ENCODE measurements at places on chromosomes 5 and 9. TPM values are rescaled to one million over a fixed set of nuclear protein-coding genes. Genes with fewer than 3 reads are reported as not detected.

AGXT2 gene
- polyA plus RNA-seq = not detected

HK3 gene
- 1.7 TPM for polyA plus RNA-seq

FGD3 gene
- polyA plus RNA-seq = 4.2 TPM

IL13 gene
- polyA plus RNA-seq = not detected

C5orf46 gene
- 1.5 TPM for polyA plus RNA-seq

TNFSF8 gene
- polyA plus RNA-seq = 4.1 TPM

SHC3 gene
- 15.5 TPM for polyA plus RNA-seq

GRM6 gene
- polyA plus RNA-seq = 2.5 TPM

GFRA3 gene
- polyA plus RNA-seq = 4.2 TPM

IER5L gene
- polyA plus RNA-seq = 5.7 TPM

IL4 gene
- polyA plus RNA-seq = 0.56 TPM

- peak overlapping the region; percentile 72 for H3K27ac ChIP-seq
- H3K4me1 ChIP-seq = peaks cover 25% of the 10 kb centered on the region
- peak; percentile 51 for DNase-seq
- no peaks in the 10 kb centered on the region for H3K27me3 ChIP-seq
- H3K36me3 ChIP-seq = no peaks in the 10 kb centered on the region
- H3K4me3 ChIP-seq = no peak overlapping the region
Observed at GRCh38 chr5:177546258-177546741, 8.1 kb downstream of the FAM193B start.

GRCh38 chr5:177249761-177250537, 53.6 kb downstream of the RAB24 start:
- no peak overlapping the region for H3K4me3 ChIP-seq
- no peak overlapping the region for H3K27ac ChIP-seq
- no peaks in the 10 kb centered on the region for H3K27me3 ChIP-seq
- no peak for DNase-seq

GRCh38 chr9:77909306-77909705, 122.3 kb downstream of the GNAQ start:
- H3K27me3 ChIP-seq = no peaks in the 10 kb centered on the region
- H3K4me1 ChIP-seq = peaks cover 65% of the 10 kb centered on the region
- DNase-seq = no peak

GRCh38 chr5:68395302-68395701, 179.7 kb downstream of the PIK3R1 start:
- H3K27ac ChIP-seq = no peak overlapping the region
- no peak for DNase-seq
- H3K4me1 ChIP-seq = no peaks in the 10 kb centered on the region

DNA sequence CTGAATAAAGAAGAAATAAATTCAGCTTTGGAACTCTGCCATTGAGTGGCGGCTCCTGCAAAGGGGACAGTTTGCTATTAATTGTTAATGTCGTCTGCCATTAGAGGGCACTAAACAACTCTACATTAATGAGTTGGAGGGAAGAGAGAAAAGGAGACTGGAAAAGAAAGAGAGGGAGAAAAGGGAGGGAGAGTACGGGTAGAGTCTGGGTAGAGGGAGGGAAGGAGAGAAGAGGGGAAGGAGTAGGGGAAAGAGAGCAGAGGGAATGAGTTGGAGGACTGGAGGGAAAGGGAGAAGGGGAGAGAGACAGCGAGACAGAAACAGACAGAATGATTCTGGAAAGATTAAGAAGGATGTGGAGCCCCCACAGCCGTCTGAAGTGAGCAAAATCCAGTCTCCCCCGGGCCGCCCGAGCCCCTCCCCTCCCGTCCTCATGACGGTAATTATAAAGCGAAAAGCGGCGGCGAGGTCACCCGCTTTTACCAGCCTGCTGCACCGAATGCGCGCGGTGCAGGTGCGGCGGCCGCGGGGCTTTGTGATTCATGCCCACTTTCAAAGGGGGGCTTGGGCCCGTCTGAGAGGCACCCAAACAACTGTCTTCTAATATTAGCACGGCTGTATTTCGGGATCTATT, 1.9 kb upstream of the FST start:
- no peak overlapping the region for H3K27ac ChIP-seq
- peak overlapping the region; percentile 65 for H3K4me3 ChIP-seq
- peaks cover 44% of the 10 kb centered on the region for H3K4me1 ChIP-seq
- H3K27me3 ChIP-seq = no peaks in the 10 kb centered on the region
- DNase-seq = peak; percentile 81

- no peaks in the 10 kb centered on the region for H3K27me3 ChIP-seq
- peak overlapping the region; percentile 39 for H3K27ac ChIP-seq
- H3K4me1 ChIP-seq = peaks cover 16% of the 10 kb centered on the region
- no peak for DNase-seq
- H3K4me3 ChIP-seq = no peak overlapping the region
Observed at GRCh38 chr5:124342027-124342471, 404.4 kb downstream of the ZNF608 start.

- no peaks in the 10 kb centered on the region for H3K27me3 ChIP-seq
Observed at GRCh38 chr9:87148331-87149104, 201.2 kb upstream of the GAS1 start.

- no peaks in the 10 kb centered on the region for H3K36me3 ChIP-seq
- no peak overlapping the region for H3K4me3 ChIP-seq
- no peaks in the 10 kb centered on the region for H3K27me3 ChIP-seq
- peak overlapping the region; percentile 48 for H3K27ac ChIP-seq
- no peak for DNase-seq
- H3K4me1 ChIP-seq = peaks cover 10% of the 10 kb centered on the region
Observed at GRCh38 chr9:111298731-111299598, 31.1 kb downstream of the OR2K2 start.

- no peak for DNase-seq
- peak overlapping the region; percentile 94 for H3K27ac ChIP-seq
- no peaks in the 10 kb centered on the region for H3K36me3 ChIP-seq
- peaks cover 73% of the 10 kb centered on the region for H3K4me1 ChIP-seq
- peak overlapping the region; percentile 64 for H3K4me3 ChIP-seq
Observed at GRCh38 chr9:92964607-92965060, 17.3 kb downstream of the FGD3 start.

DNA sequence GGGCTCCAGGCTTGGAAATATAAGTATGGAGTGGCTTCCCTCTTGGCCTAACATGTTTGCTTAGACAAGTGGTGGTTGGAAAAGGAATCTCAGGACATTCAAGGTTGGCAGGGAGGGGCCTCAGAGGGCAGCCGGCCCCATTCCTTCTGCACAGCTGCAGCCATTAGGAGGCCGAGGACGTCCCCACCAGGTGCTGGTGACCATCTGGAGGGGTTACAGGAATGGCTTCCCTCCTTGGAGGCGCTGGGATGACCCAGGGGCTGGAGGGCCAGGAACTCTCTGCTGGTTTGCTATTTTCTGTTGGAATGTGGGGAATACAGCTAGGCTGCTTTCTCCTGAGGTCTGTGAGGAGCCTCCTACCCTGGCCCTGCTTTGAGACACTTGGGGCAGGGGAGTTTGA, 18.5 kb downstream of the STC2 start:
- H3K4me3 ChIP-seq = no peak overlapping the region
- H3K4me1 ChIP-seq = no peaks in the 10 kb centered on the region
- no peak overlapping the region for H3K27ac ChIP-seq

- H3K36me3 ChIP-seq = no peaks in the 10 kb centered on the region
- no peaks in the 10 kb centered on the region for H3K27me3 ChIP-seq
- no peak for DNase-seq
- H3K4me3 ChIP-seq = no peak overlapping the region
- H3K27ac ChIP-seq = no peak overlapping the region
Observed at GRCh38 chr5:136666970-136667620, 301.8 kb upstream of the TRPC7 start.

DNA sequence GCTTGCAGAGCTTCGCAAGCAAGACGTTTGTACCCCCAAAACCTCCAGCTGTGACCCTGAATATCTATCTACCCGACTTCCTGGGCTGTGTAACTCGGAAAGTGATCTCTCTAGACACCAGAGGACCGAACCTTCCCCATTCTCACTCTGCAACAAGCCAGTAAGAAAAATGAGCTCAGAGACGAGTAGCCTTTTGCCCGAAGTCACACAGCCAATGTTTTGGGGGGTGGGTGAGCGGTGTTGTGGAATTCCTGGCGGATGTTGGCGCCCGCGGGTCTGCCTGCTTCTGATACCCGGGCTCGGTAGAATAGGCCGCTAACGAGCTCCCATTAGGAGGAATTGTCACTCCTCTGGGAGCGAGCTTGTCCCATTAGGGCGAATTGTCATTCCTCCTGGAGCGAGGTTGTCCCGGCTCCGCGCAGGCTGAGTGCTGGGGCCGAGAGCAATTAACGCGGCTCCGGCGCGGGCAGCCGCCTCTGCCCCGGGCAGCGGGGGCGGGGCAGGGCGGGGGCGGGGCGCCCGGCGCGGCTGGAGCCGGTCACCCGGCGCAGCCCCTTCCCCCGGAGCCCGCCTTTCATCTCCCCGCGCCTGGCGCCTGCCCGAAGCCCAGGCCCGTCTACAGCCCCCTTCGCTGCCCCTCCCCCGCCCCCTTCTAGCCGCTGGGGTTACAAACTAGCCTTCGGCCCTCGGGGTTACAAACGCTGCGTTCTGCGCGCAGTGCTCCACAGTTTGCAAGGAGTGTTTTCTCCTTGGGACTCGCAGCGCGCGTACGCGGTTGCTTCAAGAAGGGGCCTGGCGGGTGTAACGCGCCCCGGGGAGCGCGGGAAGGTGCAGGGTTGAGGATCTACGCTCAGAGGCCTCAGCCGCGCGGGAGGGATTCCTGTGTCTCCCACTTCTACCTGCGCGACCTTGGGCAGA, 3.5 kb upstream of the MSX2 start:
- no peaks in the 10 kb centered on the region for H3K36me3 ChIP-seq
- no peak overlapping the region for H3K4me3 ChIP-seq
- H3K27me3 ChIP-seq = peaks cover 82% of the 10 kb centered on the region

DNA sequence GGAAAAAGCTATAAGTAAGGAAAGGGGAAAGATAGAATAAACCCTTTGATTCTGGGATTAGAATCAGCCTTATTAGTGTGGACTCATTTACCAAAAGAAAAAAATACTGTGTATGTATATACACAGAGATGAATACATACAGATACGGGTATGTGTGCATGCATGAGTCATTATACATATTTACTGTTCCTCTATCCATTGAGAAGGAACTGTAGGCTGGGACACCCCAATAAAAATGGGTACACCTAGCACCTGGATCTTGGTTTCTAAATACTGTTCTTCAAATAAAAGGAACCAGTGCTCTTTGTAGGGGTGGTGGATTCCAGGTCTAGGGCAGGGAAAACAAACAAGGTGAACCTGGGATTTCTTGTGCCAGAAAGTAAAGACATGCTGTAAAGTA, 48.3 kb downstream of the WHRN start:
- H3K4me3 ChIP-seq = no peak overlapping the region
- no peaks in the 10 kb centered on the region for H3K4me1 ChIP-seq
- no peak for DNase-seq
- no peak overlapping the region for H3K27ac ChIP-seq
- H3K36me3 ChIP-seq = no peaks in the 10 kb centered on the region

GRCh38 chr5:134503937-134504437, 21.5 kb upstream of the JADE2 start:
- peak overlapping the region; percentile 83 for H3K27ac ChIP-seq
- H3K36me3 ChIP-seq = no peaks in the 10 kb centered on the region
- peaks cover 51% of the 10 kb centered on the region for H3K4me1 ChIP-seq
- DNase-seq = no peak
- no peaks in the 10 kb centered on the region for H3K27me3 ChIP-seq

- H3K4me3 ChIP-seq = no peak overlapping the region
- no peak overlapping the region for H3K27ac ChIP-seq
- no peaks in the 10 kb centered on the region for H3K27me3 ChIP-seq
- no peaks in the 10 kb centered on the region for H3K36me3 ChIP-seq
Observed at GRCh38 chr9:4167728-4168127, 132.1 kb downstream of the GLIS3 start.

DNA sequence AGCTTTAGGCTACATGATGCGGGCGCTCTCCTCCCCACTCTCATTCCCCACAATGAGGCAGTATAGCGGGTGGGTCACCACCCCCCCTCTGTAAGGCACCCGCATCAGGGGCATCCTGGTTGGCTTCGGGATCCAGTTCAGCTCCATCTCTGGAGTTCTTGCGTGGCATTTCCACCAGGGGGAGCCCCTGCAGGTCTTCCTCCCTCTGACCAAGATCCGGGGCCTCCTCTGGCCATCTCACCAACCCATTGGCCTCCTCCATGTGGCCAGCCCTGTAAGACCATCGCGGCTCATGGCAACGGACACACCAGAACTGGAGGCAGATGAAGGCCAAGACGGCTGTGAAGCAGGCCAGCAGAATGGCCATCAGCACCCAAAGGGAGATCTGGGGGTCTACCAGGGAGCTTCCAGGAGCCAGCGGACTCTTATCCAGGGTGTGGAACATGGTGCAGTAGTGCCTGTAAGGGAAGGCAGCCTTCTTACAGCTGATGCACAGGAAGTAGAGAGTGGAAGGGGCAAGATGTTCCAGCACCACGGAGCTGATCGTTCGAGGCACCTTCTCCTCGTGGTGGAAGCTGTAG, 77.0 kb downstream of the CYFIP2 start:
- H3K4me3 ChIP-seq = no peak overlapping the region
- no peaks in the 10 kb centered on the region for H3K36me3 ChIP-seq
- no peaks in the 10 kb centered on the region for H3K27me3 ChIP-seq
- H3K27ac ChIP-seq = no peak overlapping the region

GRCh38 chr5:116042375-116042774, 10.1 kb downstream of the ARL14EPL start:
- H3K27ac ChIP-seq = no peak overlapping the region
- no peak for DNase-seq
- H3K4me1 ChIP-seq = no peaks in the 10 kb centered on the region
- H3K27me3 ChIP-seq = no peaks in the 10 kb centered on the region

- no peak overlapping the region for H3K27ac ChIP-seq
- H3K4me1 ChIP-seq = no peaks in the 10 kb centered on the region
- no peaks in the 10 kb centered on the region for H3K36me3 ChIP-seq
Observed at GRCh38 chr5:178350361-178351220, 118.0 kb upstream of the PHYKPL start.

Measured in left lung (tissue), 14 donors.